Activated naive CD8-positive, alpha-beta T cell treated with anti-CD3 and anti-CD28 coated beads for 36 hours (primary cell): ENCODE measurements at places on chromosomes 7 and 10. TPM values are rescaled to one million over a fixed set of nuclear protein-coding genes. Genes with fewer than 3 reads are reported as not detected.

Gene WEE2
- not detected for total RNA-seq

Gene STEAP1B
- 0.18 TPM for total RNA-seq

DNA sequence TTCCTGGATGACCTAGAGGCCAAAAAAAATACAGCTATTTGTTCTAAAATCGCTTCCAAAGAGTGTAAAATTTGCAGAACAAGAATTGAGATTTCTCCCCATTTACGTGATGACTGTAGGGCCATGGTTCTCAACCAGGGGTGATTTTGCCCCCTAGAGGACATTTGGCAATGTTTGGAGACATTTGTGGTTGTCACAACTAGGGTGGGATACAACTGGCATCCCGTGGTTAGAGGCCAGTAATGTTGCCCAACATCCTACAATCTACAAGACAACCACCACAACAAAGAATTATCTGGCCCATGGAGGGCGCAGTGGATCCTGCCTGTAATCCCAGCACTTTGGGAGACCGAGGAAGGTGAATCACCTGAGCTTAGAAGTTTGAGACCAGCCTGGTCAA lies 22.8 kb upstream of the MALSU1 start:
- H3K4me3 ChIP-seq = no peak overlapping the region
- peaks cover 20% of the 10 kb centered on the region for H3K4me1 ChIP-seq
- no peak overlapping the region for H3K27ac ChIP-seq
- no peaks in the 10 kb centered on the region for H3K36me3 ChIP-seq
- DNase-seq = no peak

DNA sequence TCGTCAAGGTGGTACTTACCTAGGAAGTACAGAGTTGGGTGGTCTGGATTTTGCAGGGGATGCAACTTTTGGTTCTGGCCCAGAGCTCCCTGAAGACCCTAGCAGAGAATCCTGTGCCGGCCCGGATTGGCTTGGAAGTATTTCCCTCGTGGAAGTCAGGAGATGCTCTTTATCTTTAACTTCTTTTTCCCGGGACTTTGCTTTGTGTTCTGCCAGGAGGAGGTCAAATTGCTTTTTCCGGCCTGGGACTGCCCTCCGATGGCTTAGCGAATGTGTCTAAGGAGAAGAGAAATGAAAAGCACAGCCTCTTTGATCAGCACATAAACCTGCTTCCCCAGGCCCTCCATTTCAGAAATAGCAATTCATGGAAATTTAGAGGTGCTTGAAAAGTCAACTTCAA lies 57.0 kb upstream of the EFCAB10 start:
- H3K27ac ChIP-seq = no peak overlapping the region
- no peak overlapping the region for H3K4me3 ChIP-seq
- no peaks in the 10 kb centered on the region for H3K27me3 ChIP-seq
- DNase-seq = no peak
- no peaks in the 10 kb centered on the region for H3K36me3 ChIP-seq

DNA sequence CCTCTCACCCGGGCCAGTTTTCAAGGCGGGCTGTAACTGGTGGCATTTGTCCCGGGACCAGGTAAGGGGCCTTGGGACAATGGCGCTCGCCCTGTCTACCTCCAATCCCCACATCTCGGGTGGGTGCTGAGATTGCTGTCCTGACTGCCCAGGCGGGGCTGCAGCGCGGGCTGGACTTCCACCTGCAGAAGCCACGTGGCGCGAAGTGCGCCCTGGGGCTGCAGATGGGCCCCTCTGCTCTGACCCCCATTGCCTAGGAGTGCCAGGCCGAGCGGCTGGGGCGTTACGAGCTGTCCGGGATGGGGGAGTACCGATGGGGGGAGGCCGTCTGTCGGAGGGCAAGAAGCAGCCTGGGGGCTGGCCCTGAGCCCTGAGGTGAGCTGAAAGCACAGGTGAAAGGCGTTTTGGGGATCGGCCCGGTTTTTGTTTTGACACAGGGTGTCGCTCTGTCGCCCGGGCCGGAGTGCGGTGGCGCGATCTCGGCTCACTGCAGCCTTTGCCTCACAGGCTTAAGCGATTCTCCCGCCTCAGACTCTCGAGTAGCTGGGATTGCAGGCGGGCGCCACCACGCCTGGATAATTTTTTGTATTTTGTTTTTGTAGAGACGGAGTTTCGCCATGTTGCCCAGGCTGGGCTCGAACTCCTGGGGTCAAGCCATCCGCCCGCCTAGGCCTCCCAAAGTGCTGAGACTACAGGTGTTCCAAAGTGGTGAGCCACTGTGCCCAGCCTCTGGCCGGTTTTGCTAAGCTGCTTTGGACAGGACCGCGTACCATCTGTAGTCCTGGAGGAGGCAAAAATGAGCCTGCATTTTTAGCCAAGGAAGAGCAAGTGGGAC lies at the start of gene SFXN2:
TSS of gene SFXN2 (plus strand) at position 16 of the 835 bp plus-strand sequence. CDS start 12,001 bp downstream, outside the sequence.
- peaks cover 52% of the 10 kb centered on the region for H3K4me1 ChIP-seq
- peak within 1 kb of the TSS; percentile 90 for H3K4me3 ChIP-seq
- H3K27ac ChIP-seq = peak within 1 kb of the TSS; percentile 88
- no peaks in the 10 kb centered on the region for H3K27me3 ChIP-seq
- peak; percentile 68 for DNase-seq

DNA sequence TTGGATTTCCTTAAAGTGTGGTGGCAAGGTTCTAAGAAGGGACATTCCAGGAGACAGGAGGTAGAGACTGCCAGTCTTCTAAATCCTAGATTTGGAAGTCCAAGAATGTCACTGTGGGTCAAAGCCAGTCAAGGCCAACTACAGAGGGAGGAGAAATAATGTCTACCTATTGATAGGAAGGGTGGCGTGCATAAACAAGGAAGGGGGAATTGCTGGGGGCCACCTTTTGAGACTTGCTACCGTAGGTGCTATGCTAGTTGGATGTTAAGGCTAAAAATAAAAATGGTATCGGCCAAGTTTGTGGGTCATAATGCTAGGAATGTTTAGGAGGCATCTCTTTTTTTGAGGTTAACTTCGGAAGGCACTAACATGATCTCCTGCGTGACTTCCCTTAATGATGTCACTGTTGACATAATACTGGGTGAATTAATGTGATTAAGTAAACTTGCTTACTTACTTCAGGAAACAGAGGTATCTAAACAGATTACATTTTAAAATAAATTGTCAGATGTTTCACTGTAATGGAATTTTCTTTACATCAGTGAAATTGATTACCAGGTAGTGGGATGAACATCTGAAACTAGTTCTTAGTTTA lies 4.8 kb downstream of the BTRC start:
- H3K36me3 ChIP-seq = peaks cover 10% of the 10 kb centered on the region
- H3K4me3 ChIP-seq = no peak overlapping the region
- peaks cover 35% of the 10 kb centered on the region for H3K4me1 ChIP-seq

DNA sequence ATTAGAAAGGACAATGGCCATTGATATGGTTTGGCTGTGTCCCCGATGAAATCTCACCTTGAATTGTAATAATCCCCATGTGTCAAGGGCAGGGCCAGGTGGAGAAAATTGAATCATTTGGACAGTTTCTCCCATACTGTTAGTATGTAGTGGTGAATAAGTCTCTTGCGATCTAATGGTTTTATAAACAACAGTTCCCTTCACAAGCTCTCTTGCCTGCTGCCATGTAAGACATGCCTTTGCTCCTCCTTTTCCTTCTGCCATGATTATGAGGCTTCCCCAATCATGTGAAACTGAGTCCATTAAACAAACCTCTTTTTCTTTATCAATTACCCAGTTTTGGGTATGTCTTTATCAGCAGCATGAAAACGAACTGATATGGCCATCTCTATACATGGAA lies 302.7 kb downstream of the SFMBT2 start:
- no peak for DNase-seq
- H3K4me3 ChIP-seq = no peak overlapping the region
- no peaks in the 10 kb centered on the region for H3K36me3 ChIP-seq
